Stimulated activated CD8-positive, alpha-beta memory T cell treated with anti-CD3 and anti-CD28 coated beads, Interleukin-12 subunit alpha, Interleukin-12 subunit beta, amount 100 ng/mL, for 1 hour (primary cell): ENCODE measurements at places on chromosomes 3 and 15.

GRCh38 chr3:8942746-8943488 is 20.4 kb downstream of the RAD18 start:
- DNase-seq = no peak

DNA sequence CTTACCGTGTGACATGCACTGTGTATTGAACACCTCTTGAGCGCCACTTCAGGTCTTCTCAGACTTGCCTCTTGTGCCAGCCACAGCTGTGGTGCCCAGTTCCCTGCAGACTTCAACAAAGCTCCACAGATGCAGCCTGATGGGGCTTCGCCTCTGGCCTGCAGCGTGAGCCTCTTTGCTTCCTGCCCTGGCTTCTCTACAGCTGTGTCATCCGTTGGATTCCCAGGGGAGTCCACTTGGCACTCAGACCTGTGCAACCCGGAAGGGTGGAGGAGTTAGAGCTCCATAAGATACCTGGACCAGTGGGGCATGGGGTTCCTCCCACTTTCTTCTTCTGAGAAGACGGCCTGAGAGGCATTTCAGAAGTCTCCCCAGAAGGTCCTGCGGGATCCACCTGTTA is 57.7 kb upstream of the BNIP2 start:
- DNase-seq = no peak

GRCh38 chr15:54208786-54209185 is 230.5 kb downstream of the UNC13C start:
- no peak for DNase-seq

- DNase-seq = no peak
Observed at GRCh38 chr3:81164806-81165205, 596.6 kb downstream of the GBE1 start.

- no peak for DNase-seq
Observed at GRCh38 chr3:123520656-123521055, 64.2 kb downstream of the HACD2 start.

- no peak for DNase-seq
Observed at GRCh38 chr3:71247221-71247957, 336.1 kb downstream of the FOXP1 start.

GRCh38 chr3:126656371-126657134 is 1.6 kb upstream of the TXNRD3 start:
- no peak for DNase-seq

GRCh38 chr3:128870347-128870746 is 9.1 kb upstream of the ACAD9 start:
- no peak for DNase-seq

- no peak for DNase-seq
Observed at GRCh38 chr3:178342111-178342510, 194.1 kb upstream of the KCNMB2 start.

- DNase-seq = no peak
Observed at GRCh38 chr3:24507776-24508422, 13.2 kb upstream of the THRB start.

- no peak for DNase-seq
Observed at GRCh38 chr3:175713268-175713667, 854.1 kb downstream of the NAALADL2 start.

GRCh38 chr15:71538181-71538580 is 272.2 kb upstream of the NR2E3 start:
- DNase-seq = no peak

- no peak for DNase-seq
Observed at GRCh38 chr15:84010246-84010645, 225.3 kb upstream of the GOLGA6L4 start.

GRCh38 chr3:56928379-56929068 is 126.8 kb upstream of the ARHGEF3 start:
- DNase-seq = no peak

DNA sequence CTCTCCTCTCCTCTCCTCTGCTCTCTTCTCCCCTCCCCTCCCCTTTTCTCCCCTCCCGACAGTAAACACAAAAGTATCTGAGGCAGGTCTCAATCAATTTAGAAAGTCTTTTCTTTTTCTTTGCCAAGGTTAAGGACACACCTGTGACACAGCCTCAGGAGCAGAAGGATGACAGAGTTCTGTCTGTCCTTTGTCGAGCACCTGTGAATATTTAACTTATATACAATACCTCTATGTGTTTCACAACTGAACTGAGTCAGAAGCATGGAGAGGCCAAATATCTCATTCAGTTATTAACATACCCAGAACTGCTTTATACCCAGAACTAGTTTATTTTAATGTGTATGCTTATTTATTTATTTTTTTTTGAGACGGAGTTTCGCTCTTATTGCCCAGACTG is 81.1 kb upstream of the ROBO1 start:
- no peak for DNase-seq

DNA sequence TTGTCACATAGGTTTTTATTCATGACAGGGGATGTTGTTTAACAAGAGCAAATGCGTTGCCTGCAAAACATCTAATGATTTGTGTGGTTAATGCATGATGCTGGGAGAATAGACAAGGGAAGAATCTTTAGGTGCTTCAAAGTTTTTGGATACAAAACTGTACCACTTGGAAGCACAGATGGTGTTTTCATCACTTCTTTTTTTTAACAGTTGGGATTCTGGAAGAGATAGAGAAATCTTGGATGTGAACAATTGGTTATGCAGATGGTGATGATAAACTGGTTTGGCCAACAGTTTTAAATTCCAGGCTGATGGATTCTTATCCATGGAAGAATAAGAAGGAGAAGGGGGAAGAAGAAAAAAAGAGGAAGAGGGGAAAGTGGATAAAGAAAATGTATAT is 379.4 kb downstream of the KCNH8 start:
- DNase-seq = no peak

DNA sequence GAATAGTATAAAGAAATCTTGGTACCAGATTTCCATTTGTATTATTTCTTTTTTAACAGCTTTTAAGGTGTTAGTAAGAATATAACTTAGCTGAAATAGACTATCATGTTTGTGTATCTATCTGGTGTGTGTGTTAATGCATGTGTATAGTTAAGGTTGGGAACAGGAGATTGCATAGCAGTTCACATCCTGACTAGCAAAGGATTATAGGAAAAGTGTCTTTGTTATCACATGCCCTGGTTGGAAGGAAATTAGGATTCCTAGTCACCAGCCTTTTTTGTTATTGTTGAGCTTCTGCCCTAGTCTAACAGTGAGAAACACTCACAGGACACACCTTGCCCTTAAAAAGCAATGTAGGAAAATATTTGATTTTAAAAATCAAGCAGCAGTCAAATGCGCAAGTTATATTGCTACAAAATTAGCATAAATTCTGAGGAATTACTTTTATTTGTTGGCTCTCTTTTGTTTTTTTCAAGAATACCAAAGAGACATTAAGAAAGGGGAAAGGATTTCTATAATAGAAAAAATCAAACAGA is 58.2 kb downstream of the SETD5 start:
- DNase-seq = no peak

DNA sequence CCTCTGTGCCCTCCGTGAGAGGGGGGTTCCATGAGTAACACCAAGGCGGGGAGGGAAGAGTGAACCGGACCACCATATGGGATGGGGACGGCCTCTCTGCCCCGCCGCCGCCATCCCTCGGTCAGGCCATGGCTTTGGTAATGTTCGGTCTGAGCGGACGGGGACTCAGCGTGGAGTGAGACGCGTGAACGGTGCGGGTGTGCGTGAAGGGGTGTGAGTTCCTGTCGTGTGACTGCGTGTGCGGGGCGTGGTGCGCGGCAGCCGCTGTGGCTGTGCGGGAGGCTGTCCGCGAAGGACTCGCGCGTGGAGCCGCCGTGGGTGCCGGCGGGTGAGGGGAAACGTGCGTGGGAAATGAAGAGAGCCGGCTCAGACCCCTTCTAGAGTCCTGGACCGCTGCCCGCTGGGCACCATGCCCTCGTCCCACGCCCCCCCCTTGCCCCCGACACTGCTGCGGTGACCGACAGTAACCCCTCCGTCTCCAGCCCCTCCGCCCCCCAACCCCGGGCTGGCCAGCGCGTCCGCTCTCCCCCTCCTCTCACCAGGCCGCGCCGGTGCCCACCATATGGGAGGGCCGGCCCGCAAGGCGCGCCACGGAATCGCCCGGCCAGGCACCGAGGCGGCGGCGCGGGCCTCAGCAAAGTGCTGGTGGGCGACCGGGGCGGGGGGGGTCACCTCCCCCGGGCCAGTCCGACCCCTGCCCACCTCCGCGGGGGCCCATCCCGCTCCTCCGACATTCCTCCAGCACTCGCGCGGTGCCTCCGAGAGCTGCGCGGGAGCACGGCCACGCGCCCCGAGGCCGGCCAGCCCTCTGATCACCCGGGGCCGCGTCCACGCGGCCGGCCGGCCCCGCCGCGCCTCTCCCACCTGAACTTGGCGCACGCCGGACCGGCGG is 589 bp downstream of the KLF15 start:
- no peak for DNase-seq

DNA sequence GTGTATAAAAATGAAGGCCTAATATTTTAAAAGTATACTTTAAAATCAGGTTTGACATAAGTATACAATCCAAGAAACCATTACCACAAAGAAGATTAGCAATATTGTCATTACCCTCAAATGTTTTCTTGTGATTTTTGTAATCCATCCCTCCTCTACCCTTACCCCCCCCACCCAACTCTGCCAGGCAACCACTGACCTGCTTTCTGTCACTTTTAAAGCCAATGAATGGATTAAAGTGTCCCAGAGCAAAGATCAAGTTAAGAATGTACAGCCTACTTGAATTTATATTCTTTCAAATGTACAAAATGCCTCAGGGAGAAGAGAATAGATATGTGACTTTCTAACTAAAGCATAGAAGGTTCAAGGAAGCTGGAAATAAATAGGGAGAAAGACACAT is 1038.8 kb upstream of the GBE1 start:
- DNase-seq = no peak

DNA sequence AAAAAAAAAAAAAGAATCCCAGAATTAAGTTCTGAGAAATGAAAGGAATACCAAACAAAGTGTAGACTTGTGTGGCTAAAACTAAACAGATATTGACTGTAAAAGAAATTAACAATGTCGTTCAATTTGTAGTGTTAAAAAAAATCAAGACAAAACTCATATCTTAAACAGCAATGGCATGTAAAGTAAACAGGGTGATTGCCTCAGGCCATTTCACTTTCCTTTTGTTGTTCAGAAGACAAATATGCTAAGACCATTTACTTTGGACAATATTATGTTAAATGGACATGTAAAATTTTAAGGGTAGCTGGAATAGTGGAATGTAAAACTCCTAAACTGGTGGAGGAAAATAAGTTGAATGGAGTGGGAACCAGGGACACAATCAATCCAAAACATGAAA is 139.1 kb downstream of the RTP4 start:
- DNase-seq = no peak

DNA sequence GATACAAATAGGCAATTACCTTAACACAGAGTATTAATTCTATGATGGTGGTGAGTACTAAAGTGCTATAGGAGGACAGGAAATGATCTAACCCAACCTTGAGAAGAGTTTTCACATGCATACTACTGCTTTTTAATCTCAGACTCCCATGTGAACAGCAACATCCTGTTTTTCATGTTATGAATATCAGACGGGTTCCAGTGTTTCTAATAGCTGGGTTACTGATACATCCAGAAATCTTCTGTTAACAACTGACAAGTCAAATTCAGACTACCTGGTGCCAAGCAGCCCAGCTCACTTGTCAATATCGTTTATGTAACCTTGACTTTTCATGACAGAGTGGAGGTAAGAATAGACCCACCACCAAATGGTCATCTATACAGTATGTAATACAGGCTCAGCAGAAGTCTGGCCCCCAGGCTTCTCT is 220.2 kb upstream of the COL8A1 start:
- no peak for DNase-seq

- DNase-seq = no peak
Observed at GRCh38 chr15:42511007-42511391, 15.6 kb downstream of the SNAP23 start.

DNA sequence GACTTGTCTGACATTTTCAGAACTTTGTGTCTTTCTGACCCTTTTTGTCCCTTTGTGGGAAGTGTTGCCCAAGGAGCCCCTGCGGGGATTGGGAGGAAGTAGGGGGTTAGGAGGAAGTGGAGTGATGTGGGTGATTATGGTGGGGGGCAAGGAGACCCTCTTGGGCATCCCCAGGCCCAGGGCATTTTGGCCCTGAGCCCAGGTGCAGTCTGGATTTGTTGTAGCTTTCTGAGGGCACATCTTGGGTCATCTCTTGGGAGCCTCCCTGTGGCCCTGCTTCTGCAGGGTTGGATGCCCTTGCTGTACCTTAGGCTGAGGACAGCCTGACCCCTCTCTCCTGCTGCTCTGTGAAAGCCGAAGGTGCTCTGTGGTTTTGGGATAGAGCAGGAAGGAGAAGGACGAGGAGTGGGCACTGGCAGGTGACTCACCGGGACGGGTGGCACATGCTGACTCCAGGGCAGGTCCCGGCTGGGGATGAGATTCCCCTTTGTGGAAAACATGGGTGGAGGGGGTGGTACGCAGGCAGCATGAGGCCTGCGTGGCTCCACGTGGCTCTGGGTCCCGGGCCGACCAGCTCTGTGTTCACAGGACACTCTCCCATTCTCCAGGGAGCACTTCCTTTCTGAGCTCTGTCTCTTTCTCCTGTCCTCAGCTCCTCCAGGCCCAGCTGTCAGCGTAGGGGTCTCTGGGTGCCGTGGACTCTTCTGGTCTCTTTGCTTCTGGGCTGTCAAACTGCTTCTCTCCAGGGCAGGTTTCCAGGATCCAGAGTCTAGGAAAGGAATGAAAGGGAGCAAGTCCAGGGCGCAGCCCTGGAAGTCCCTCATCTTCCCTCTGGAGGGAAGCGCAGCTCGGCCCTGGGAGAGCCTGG is 11.8 kb downstream of the CD276 start:
- DNase-seq = no peak

DNA sequence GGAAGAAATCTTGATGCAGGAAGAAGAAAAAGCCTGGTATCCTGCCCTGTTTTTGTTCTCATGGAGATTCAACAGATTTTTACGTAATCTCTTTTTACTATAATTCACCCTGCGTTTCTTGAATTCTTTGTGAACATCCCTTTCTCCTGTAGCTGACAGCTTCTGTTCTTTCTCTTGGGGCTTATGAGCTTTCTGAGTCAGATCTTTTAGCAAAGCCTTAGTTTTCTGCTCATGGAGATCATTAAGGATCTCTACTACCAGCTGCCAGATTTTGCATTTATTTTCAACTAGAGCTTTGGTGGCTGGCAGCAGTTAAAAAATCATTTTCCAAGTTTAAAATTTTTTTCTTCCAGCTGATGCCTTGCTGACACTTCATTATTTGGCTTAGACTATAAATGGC is 51.6 kb downstream of the MOBP start:
- no peak for DNase-seq

DNA sequence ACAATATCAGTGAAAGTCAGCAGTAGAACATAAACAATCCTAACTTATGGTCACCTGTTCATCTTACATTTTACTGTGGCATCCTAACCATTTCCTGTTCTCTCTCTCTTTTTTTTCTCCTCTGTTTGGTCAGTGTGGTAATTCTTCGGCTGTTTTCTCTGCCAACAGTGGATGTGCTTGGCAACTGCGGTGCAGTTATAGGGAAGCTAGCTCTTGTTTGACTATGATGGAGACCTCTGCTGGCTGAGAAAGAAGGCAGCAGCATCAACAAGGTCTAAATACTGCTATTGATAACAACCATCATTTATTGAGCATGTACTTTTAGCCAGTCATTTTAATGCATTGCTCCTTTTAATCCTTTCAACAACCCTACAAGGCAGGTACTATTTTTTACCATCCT is 723 bp upstream of the DRD3 start:
- no peak for DNase-seq
